ENCODE measurements at places on chromosomes 11 and 22.
A peak's percentile ranks its signal among the peaks of the same experiment; 100 is the strongest.

DNA sequence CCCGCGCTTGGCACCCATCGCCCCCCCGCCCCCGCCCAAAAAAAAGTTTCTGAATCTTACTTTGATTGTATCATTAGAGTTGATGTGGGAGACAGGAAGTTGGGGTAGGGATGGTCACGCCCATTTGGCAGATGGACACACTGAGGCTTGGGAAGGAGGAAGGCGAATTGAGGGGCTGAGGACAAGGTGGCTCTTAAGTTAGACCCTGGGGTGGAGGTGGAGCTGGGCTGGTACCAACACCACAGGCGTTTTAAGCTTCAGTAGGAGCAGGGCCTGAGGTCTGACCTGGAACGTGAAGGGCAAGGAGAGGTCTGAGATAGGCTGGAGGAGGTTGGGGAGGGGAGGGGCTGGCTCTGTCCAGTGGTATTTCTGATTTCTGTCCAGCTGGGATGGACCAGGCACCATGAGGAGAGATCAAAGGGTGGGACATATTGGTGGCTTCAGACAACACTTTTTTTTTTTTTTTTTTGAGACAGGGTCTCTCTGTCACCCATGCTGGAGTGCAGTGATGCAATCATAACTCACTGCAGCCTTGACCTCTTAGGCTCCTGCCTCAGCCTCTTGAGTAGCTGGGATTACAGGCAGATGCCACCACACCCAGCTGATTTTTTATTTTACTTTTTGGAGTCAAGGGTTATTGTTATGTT, 799 bp upstream of the CDC42BPG start:
- DNase-seq, result no peak

GRCh38 chr11:46114961-46115360, 6.3 kb downstream of the PHF21A start:
- DNase-seq, result no peak

DNA sequence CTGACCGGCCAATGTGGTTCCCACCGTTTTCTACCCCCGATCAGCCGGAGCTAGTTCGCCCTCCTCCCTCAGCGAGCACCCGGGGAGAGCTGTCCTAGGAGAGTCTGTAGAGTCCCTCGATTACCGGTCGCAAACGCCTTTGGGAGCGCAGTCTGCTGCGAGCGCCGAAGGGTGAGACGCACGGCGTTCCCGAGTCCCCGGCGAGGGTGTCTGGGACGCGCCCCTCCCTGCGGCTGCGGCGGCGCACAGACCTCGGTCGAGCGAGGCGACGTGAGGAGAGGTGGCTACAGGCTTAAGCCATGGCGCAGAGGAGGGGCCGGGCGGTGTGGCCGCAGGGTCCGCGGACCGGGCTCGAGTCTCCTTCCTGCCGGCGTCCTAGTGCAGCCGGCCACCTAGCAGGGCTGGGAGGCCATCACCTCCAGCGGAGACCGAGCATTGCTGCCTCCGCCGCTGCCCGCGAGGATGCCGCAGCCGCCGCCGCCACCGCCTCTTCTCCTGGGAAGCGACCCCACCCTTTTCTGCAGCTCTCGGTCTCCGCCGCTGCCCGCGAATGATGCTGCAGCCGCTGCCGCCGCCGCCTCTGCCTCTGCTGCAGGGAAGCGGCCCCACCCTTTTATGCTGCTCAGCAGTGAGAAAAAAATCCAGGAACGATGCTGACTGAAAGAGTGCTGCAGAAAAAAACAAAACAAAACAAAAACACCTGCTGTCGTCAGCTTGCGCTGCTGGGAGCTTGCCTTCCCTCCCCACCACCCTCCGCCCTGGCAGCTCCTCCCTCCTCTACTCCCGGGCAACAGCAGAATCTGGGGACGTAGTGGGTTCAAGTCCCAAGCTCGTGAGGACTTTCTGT, at the start of gene MAP6:
Gene MAP6, minus strand, starts transcription at position 588 of the 847 bp plus-strand sequence. CDS start 669 bp downstream, outside the sequence.
- DNase-seq, result peak; percentile 47

DNA sequence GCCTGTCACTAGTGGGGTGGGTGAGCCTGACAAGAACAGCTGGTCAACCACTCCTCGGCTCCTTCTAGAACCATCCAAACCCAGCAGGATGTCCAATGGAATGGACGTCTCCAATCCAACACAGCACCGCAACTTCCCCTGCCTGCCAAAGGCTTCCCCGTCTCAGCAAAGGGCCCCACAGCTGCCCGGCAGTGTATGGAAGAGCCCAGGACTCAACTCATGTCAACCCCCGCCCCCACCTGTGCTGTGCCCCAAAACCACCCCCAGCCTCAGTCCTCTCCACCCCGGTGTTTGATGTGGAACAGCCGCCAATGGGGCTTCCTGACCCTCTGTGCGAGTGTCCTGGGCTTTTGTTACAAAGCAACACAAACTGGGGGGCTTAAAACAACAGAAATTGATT, 223.8 kb downstream of the CTTN start:
- DNase-seq, result no peak

GRCh38 chr11:75495749-75496304, 29.9 kb downstream of the GDPD5 start:
- DNase-seq, result no peak

DNA sequence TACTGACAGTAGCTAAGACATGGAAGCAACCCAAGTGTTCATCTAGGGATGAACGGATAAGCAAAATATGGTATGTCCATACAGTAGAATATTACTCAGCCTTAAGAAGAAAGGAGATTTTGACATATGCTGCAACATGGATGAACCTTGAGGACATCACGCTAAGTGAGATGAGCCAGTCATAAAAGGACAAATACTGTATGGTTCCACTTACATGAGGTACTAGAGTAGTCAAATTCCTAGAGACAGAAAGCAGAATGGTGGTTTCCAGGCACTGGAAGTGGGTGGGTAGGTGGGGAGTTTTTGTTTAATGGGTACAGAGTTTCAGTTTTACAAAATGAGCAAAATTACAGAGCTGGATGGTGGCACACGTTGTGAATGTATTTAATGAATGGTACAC, 18.1 kb downstream of the CHST1 start:
- no peak for DNase-seq

- no peak for DNase-seq
Measured at GRCh38 chr11:8361664-8362210, 98.1 kb upstream of the LMO1 start.

GRCh38 chr11:12482839-12483238, 105.5 kb downstream of the PARVA start:
- no peak for DNase-seq

DNA sequence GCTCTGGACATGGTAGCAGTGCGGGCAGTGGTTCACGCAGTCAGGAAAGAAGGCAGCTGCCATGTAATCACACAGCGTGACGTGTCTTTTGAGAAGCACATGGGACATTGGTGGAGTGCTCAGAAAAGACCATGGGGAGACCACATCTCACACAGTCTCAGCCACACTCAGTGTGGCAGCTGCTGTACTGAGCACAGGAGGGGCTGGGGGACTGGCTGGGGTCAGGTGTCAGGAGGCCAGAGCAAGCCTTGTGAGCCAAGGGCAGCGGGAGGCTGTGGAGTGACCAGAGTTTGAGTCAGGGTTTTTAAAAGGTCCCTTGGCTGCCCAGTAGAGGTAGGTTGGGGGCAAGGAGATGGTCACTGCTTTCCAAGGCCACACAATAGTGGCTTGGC, 18.5 kb downstream of the CLDN5 start:
- DNase-seq, result no peak

DNA sequence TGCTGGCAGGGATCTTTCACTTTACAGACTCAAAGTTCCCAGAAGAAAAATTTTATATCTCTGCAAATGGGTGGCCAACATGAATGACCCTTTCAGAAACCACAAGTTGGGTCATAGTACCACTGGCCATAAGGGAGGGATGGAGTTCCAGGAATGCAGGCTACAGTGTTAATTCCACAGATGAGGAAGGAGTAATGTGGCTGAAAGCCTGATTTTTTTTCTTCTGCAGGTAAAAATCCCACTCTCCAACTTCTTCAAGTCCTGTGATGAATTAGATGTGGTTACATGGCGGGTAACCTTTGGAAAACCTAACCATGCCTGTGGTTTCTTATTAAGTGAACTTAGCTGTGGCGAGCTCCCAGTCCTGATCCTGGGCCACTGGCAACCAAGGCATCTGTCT, 103.2 kb downstream of the SLC1A2 start:
- DNase-seq, result no peak

DNA sequence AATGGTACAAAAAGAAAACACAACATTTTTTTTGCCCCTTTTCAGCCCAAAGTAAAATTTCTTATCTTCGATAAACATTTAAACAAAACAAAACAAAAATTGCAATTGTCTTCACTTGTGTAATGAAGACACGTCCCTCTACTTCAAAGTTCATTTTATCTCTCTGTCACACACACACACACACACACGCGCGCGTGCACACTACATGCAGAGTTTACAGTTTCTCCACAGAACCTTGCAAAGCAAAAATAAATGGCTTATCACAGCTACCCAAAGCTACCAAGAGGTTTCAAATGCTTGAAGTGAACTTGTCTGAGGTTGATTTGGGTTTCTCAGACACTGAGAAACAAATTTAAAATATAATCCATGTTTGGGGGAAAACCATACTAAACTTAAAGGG, 72.3 kb downstream of the ETS1 start:
- no peak for DNase-seq

GRCh38 chr22:35462498-35463230, 62.7 kb downstream of the MCM5 start:
- no peak for DNase-seq

DNA sequence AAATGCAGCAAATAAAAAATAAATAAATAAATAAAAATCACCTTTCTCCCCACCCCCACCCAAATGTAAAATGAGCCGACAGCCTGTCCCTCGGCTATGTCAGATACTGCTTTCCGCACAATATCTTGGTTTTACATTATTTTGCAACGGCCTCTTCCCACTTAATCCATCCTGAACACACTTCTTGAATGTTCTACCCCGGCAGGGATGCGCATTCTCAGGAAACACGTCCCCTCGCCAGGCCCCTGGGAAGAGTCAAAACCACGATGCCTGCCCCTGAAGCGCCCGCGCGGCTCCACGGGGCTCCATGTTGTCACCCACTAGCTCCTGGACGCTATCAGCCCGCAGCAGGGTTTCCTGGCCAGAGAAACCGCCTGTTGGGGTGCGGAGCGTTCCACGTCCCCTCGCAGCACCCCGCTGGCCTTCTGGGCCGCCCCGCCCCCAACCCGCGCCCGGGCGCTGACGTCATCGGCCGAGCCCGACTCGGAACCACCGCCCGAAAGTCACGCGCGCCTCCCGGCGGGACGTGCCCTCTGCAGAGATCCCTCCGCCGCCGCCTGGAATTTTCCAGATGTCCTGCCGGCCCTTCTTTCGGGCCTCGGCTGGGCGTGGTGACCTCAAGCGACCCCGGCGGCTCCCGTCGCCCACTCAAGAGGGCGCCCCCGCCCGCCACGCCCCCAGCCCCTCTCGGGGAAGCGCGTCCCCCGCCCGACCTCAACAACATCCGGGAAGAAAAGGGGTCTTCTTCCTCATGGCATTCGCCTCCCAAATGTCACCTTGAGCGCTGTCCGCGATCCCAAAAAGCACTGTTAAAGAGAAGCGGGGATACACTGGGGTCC, 585 bp upstream of the NEAT1 start:
- DNase-seq, result peak; percentile 92

DNA sequence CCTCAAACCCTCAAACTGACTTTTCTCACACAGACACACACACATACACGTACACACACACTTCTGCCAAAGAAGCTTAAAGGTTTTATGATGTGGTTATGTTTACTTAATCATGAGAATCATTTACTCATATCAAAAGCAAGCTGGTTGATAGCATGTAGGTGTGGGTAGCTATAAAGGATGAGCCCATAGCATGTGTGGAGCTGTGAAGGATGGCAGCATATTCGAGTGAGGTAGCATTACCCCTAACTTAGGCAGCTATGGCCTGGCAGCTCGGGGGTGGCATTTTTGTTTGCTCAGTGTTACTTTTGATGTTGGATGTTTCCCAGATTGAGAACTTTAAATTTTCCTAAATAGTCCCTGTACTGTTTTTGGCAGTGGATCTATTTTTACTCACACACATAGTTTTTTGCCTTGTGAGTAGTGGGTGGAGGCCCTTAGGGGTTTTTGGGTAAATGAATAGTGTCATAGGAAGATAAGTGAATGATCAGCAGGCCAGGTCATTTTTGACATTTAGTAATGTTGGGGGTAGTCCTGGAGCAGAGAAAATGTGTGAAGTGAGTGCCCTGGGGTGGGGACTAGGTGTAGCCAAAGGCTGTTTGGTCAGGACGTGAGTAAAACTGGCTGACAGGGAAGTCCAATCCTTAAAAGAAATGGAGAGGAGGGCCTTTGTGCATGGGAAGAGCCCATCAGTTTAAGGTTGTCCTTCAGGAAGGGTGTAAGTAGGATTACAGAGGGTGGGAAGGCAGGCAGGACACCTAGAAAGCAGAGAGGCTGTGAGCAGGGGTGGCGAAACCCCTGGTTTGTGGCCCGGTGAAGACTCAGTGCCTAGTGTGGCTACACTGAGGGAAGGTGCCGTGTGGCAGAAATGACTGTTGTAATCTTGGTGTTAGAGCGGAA, 7.1 kb downstream of the YWHAH start:
- DNase-seq, result no peak

DNA sequence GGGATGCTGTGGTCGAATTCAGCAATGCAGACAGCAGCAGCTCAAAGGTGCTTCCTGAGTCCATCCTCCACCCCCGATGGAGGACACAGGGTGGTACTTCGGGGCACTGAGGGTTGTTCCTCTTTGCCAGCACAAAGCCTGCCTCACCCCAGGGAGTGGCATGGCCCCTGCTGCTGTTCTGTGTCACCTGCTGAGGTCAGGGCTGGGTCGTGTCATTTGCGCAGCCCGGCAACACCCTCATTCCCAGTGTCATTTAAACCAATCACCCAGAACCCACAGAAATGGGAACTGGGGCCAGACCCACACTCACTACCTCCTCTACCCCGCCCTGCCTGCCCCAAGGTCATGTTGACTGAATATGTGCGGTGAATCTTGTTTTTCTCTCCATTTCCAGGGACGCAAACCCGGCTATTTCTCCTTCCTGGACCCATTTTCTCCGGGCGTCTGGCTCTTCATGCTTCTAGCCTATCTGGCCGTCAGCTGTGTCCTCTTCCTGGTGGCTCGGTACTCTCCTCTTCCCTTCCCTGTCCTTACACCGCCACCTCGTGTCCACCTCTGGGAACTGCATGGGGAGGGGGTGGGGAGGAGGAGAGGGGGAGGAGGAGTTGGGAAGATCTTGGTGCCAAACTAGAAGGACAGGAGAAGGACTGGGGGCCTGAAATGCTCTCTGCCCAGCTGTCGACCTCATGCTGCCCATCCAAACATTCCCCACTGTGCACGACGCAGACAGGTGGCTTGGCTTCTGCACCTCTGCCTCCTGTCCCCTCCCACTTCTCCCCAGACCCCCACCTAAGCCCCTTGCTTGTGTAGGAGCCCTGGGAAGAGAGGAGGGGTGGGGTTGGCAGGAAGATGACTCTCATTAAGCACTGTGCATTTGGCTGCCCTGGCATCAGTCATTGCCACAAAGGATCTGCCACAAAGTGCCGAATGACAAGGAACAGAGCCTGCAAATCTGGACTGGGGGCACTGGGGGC, 71.2 kb upstream of the TBCEL start:
- DNase-seq, result peak; percentile 69

- no peak for DNase-seq
Measured at GRCh38 chr11:12361682-12362081, 15.7 kb upstream of the PARVA start.

GRCh38 chr22:31532060-31532459, 35.7 kb downstream of the SFI1 start:
- DNase-seq, result no peak

- DNase-seq, result no peak
Measured at GRCh38 chr11:118238929-118239328, 13.2 kb downstream of the MPZL3 start.
